ENCODE measurements at places on chromosomes 12 and 14. TPM values are rescaled to one million over a fixed set of nuclear protein-coding genes. Genes with fewer than 3 reads are reported as not detected.

DNA sequence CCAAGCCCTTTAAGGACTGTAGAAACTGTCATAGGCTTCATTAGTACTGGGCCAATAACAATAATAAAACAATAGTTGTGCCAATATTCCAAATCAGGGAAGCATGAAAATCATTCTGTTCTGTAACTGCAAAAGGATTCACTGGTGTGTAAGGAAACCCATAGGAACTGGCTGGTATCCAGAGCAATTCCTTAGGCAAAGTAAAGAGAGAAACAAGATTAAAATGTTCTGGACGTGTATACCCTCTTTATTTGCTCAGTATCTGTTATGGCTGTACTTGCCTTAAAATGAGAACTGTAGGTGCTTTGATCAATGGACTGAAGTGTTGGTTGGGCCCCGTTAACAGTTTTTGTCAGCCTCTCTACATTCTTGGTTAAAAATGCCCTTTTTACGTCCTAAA, 72.4 kb upstream of the STAC3 start:
- H3K4me1 ChIP-seq, result no peaks in the 10 kb centered on the region
- H3K27ac ChIP-seq, result no peak overlapping the region
- H3K4me3 ChIP-seq, result no peak overlapping the region
- peaks cover 2% of the 10 kb centered on the region for H3K36me3 ChIP-seq
- no peaks in the 10 kb centered on the region for H3K27me3 ChIP-seq
- no peak for DNase-seq

DNA sequence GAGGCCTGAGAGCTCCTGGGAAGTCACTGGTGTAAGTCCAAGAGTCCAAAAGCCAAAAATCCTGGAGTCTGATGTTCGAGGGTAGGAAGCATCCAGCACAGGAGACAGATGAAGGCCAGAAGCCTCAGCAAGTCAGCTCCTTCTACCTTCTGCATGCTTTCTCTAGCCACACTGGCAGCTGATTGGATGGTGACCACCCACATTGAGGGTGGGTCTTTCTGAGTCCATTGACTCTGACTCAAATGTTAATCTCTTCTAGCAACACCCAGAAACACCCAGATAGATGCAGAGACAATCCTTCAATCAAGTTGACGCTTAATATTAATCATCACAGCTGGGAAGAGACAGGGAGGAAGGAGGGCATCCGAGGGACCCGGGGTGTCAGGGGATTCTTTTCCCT, 305.8 kb downstream of the AACS start:
- H3K27ac ChIP-seq, result no peak overlapping the region
- no peaks in the 10 kb centered on the region for H3K4me1 ChIP-seq
- no peaks in the 10 kb centered on the region for H3K27me3 ChIP-seq
- no peak overlapping the region for H3K4me3 ChIP-seq
- no peak for DNase-seq

GRCh38 chr12:80590085-80590484, 117.3 kb upstream of the MYF6 start:
- H3K27ac ChIP-seq, result no peak overlapping the region
- H3K4me1 ChIP-seq, result no peaks in the 10 kb centered on the region
- H3K4me3 ChIP-seq, result no peak overlapping the region
- no peaks in the 10 kb centered on the region for H3K27me3 ChIP-seq

DNA sequence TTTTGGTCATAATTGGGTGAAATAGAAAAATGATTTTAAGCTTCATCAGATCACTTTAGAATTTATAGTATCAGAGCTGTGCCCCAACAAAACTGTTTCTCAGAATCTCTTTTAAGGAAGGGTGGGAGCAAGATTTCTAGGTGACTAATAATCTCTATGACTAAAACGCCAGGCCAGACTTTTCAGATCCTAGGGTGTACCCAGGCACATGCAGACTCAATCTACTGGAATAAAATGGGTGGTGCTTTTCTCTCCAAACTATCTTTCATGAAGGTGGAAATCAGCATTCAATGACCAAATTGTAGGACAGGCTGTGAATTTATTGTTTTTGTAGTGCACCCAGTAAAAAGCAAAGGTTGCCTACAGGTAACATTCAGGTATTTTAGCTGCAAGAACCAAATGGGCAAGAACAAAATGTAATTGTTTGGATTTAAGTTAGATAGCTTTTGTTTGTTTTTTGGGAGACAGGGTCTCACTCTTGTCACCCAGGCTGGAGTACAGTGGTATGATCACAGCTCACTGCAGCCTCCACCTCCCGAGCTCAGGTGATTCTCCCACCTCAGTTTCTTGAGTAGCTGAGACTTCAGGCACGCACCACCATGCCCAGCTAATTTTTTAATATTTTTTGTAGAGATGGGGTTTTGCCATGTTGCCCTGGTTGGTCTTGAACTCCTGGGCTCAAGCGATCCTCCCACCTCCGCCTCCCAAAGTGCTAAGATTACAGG, 49.5 kb downstream of the PPP2R5C start:
- H3K4me1 ChIP-seq, result peaks cover 60% of the 10 kb centered on the region
- H3K27me3 ChIP-seq, result no peaks in the 10 kb centered on the region
- H3K27ac ChIP-seq, result peak overlapping the region; percentile 99

- H3K27me3 ChIP-seq, result no peaks in the 10 kb centered on the region
- peaks cover 10% of the 10 kb centered on the region for H3K4me1 ChIP-seq
- H3K36me3 ChIP-seq, result no peaks in the 10 kb centered on the region
- no peak overlapping the region for H3K27ac ChIP-seq
Observed at GRCh38 chr14:76591266-76591665, 170.0 kb upstream of the VASH1 start.

DNA sequence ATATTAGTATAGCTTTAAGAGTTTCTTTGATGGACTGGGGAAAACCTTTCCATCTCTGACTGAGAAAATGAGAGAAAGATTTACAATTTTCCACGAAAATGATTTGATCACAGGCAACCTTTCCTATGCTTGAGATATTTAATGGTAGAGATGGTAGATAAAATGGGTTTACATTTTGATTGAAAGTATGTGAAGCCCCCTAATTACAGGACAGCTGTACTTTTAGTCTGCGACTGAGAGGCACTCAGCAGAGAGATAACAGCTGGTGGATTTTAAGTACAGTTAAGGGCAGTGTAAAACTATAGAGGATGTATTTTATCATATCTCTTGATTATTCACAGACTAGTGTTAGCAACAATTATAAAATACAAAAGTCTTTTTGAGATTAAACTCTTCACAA, 40.7 kb downstream of the C12orf50 start:
- DNase-seq, result no peak
- no peaks in the 10 kb centered on the region for H3K4me1 ChIP-seq
- H3K4me3 ChIP-seq, result no peak overlapping the region

DNA sequence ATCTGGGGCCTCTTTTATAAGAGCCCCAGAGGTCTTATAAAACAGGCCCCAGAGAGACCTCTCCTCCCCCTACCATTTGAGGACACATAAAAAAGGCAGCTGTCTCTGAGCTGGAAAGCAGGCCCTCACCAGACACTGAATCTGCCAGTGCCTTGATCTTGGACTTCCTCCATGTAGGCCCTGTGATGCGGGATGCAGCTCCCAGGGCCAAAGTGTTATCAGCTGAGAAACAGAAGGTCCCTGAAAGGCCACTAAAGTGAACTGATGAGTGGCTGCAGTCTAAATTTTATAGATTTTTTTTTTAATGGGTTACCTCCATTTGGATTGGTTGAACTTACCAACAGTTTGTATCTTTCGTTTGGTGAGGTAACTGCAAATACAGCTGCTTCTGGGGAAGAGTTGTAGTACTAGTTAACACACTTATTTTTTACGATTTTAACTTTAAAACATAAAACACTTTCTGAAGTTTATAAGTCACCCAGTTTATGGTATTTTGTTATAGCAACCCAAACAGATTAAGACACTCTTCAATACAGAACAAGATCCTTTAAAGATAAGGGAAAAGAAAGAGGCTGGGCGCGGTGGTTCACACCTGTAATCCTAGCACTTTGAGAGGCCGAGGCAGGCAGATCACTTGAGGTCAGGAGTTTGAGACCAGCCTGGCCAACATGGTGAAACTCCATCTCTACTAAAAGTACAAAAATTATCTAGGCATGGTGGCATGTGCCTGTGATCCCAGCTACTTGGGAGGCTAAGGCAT, 5.6 kb upstream of the GUCY2C start:
- no peaks in the 10 kb centered on the region for H3K36me3 ChIP-seq
- no peak overlapping the region for H3K4me3 ChIP-seq

DNA sequence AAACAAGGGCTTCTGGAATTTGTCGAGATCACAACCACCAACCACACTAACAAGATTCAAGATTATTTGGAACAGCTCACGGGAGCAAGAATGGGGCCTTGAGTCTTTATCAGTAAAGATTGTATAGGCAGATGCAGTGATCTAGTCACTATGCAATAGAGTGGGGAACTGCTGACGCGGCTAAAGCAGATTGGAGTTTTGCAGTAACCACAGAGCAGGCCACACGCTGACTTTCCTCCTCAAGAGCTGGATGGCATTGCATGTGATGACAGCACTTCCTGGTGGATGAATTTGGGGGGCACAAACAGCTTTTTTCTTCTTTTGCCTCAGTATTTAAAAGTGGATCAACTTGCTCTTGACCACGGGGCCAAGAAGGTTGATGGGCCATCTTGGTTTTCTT, 46.0 kb downstream of the KCNK13 start:
- no peaks in the 10 kb centered on the region for H3K36me3 ChIP-seq
- peak; percentile 5 for DNase-seq
- no peak overlapping the region for H3K27ac ChIP-seq
- H3K4me3 ChIP-seq, result no peak overlapping the region

DNA sequence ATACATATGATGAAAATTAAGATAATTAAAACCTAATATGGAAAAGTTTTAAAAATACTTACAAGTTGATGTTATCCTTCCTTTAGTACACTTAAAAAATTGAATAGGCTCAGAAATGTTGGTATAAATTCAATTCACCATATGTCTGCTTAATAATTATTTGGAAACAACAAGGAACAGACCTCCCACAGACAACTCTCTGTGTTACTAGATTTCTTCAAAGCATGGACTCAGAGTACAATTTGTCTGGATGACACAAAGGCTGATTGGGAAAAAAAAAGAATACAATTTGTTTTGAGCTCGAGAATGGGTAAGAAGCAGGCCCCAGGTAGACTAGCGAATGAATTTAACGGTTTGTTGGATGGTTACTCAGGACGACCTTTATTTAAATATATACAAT, 48.9 kb upstream of the BTG1 start:
- H3K36me3 ChIP-seq, result no peaks in the 10 kb centered on the region
- H3K27ac ChIP-seq, result no peak overlapping the region
- H3K27me3 ChIP-seq, result no peaks in the 10 kb centered on the region
- no peak for DNase-seq

- H3K4me3 ChIP-seq, result no peak overlapping the region
- peaks cover 46% of the 10 kb centered on the region for H3K4me1 ChIP-seq
- H3K27ac ChIP-seq, result no peak overlapping the region
- no peak for DNase-seq
- no peaks in the 10 kb centered on the region for H3K36me3 ChIP-seq
Observed at GRCh38 chr14:36664322-36665193, 2.9 kb downstream of the PAX9 start.

- no peak for DNase-seq
- H3K4me1 ChIP-seq, result peaks cover 10% of the 10 kb centered on the region
- no peak overlapping the region for H3K27ac ChIP-seq
Observed at GRCh38 chr14:51446771-51447170, 204.9 kb upstream of the FRMD6 start.

GRCh38 chr12:105765053-105766014, 373.4 kb downstream of the NUAK1 start:
- DNase-seq, result no peak
- no peak overlapping the region for H3K4me3 ChIP-seq
- H3K36me3 ChIP-seq, result no peaks in the 10 kb centered on the region
- H3K4me1 ChIP-seq, result no peaks in the 10 kb centered on the region
- no peaks in the 10 kb centered on the region for H3K27me3 ChIP-seq
- H3K27ac ChIP-seq, result no peak overlapping the region

GRCh38 chr14:81831128-81831820, 297.6 kb upstream of the SEL1L start:
- peak; percentile 33 for DNase-seq
- H3K36me3 ChIP-seq, result no peaks in the 10 kb centered on the region
- H3K27me3 ChIP-seq, result no peaks in the 10 kb centered on the region
- H3K4me1 ChIP-seq, result peaks cover 18% of the 10 kb centered on the region
- H3K27ac ChIP-seq, result no peak overlapping the region

GRCh38 chr12:9090220-9090619, 25.5 kb downstream of the A2M start:
- H3K36me3 ChIP-seq, result no peaks in the 10 kb centered on the region
- DNase-seq, result no peak
- no peak overlapping the region for H3K27ac ChIP-seq
- H3K27me3 ChIP-seq, result no peaks in the 10 kb centered on the region

GRCh38 chr14:105290621-105291346, 10.0 kb downstream of the BRF1 start:
- no peaks in the 10 kb centered on the region for H3K27me3 ChIP-seq
- no peaks in the 10 kb centered on the region for H3K36me3 ChIP-seq
- H3K4me1 ChIP-seq, result peaks cover 22% of the 10 kb centered on the region
- H3K4me3 ChIP-seq, result no peak overlapping the region

GRCh38 chr12:5520831-5521230, 88.9 kb downstream of the NTF3 start:
- H3K36me3 ChIP-seq, result no peaks in the 10 kb centered on the region
- H3K27me3 ChIP-seq, result no peaks in the 10 kb centered on the region
- no peak overlapping the region for H3K4me3 ChIP-seq
- H3K27ac ChIP-seq, result no peak overlapping the region
- no peak for DNase-seq

DNA sequence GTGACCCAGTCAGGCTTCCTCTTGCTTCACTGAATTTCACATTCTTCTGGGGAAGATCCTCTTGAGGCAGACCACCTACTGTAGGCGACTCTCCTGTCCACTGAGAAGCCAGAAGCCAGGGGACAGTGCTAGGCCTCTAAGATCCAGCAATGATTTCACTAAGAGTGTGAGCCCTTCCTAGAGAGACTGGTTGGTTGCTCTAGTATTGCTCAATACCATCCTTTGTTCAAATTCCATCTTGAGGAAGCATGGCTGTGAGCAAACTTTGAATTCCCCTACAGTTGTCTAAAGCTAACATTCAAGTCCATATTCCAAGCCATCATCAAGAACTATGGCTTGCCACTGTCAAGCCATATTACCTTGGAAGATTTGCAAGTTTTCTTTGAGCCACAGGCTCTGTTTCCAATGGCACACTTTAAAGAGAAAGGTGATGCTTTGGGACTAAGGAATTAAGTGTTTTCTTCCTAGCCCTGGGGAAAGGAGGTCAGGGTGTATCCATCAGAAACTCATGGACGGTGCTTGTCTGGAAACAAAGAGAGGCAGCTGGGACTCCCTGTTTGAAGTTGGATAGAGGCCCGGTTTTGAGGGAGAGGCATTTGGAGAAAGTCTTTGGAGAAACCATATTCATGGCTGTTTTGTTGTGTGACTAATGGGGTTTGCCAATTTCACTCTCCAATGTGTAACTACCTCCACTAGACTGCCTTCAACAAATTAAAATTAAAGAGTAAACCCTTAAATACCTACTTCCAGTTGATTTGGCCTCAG, 1217.9 kb downstream of the VRK1 start:
- no peak for DNase-seq
- H3K27ac ChIP-seq, result no peak overlapping the region
- no peak overlapping the region for H3K4me3 ChIP-seq

The HCAR1 gene
- total RNA-seq, result 0.26 TPM

The ANKRD52 gene
- total RNA-seq, result 21.0 TPM

The KIF5A gene
- 1.3 TPM for total RNA-seq

The GPRC5D gene
- not detected for total RNA-seq

The KRT71 gene
- not detected for total RNA-seq

The NR1H4 gene
- total RNA-seq, result 1.3 TPM

The INSM2 gene
- not detected for total RNA-seq

The SSTR1 gene
- total RNA-seq, result 1.3 TPM

The PPFIA2 gene
- total RNA-seq, result not detected

The TMEM132C gene
- total RNA-seq, result 8.2 TPM

The SLC25A47 gene
- total RNA-seq, result not detected

The COCH gene
- total RNA-seq, result 4.0 TPM

The SLIRP gene
- 96.2 TPM for total RNA-seq

All from body of pancreas (tissue), 4 donors.